Glutamatergic neuron (in vitro differentiated cells): ENCODE measurements at places on chromosomes 12 and 14. TPM values are rescaled to one million over a fixed set of nuclear protein-coding genes. Genes with fewer than 3 reads are reported as not detected.

GRCh38 chr12:58888131-58888783, 32.0 kb downstream of the LRIG3 start:
- H3K36me3 ChIP-seq: no peaks in the 10 kb centered on the region
- no peak for DNase-seq
- no peak overlapping the region for H3K27ac ChIP-seq
- H3K27me3 ChIP-seq: no peaks in the 10 kb centered on the region
- H3K4me1 ChIP-seq: no peaks in the 10 kb centered on the region
- H3K4me3 ChIP-seq: no peak overlapping the region

DNA sequence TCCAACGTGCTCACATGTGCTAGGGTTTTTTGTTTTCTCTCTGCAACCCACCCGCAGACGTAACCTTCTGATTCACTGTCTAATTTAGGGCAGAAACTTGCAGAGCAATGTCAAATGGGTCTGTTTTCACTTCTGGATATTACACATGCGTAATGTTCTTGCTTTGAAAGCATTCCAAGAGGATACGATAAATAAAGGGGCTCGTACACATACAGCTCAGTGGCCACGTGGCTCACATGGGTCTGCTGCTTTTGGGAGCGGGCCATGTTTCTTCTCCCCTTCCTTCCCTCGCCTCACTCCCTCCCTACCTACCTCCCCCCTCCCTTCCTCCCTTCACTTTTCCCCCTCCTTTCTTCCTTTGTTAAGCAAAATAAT, 23.4 kb downstream of the CACNA1C start:
- H3K4me3 ChIP-seq: no peak overlapping the region
- no peak overlapping the region for H3K27ac ChIP-seq
- no peak for DNase-seq
- H3K27me3 ChIP-seq: no peaks in the 10 kb centered on the region
- no peaks in the 10 kb centered on the region for H3K4me1 ChIP-seq

DNA sequence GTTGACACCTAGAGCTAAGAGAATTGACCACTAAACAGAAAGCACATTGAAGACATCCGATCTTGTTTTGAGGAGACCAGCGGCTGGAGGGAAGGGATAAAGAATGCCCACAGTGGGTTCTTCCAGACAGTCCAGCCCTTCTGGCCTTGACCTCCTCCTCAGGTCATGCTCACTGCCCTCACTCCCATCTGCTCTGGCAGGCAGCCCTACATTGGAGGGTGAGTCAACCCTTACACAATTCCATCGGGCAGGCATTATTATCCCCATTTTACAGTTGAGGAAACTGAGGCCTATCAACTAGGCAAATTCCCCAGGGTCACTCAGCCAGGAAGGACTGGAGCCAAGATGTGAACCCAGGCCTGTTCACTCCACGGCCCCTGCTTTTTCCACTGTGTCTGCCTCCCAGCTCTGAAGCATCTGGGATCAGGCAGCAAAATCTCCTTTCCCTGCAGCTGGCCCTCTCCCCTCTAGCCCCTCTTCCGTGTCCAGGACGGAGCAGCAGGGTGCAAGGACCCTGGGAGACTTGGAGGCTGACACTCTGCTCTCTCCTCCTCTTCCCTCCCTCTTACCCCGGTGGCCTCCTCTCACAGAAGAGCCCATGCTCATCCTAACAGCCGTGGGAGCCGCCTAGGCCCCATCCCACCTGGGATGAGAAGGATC, 5.3 kb downstream of the SCNN1A start:
- no peak overlapping the region for H3K4me3 ChIP-seq
- H3K27me3 ChIP-seq: peaks cover 10% of the 10 kb centered on the region
- peaks cover 8% of the 10 kb centered on the region for H3K4me1 ChIP-seq
- DNase-seq: no peak
- no peaks in the 10 kb centered on the region for H3K36me3 ChIP-seq

- no peaks in the 10 kb centered on the region for H3K27me3 ChIP-seq
- H3K36me3 ChIP-seq: no peaks in the 10 kb centered on the region
- no peak overlapping the region for H3K4me3 ChIP-seq
- no peak for DNase-seq
- H3K4me1 ChIP-seq: peaks cover 2% of the 10 kb centered on the region
These were observed 113.3 kb downstream of the LRRK2 start for GRCh38 chr12:40338071-40338470.

- H3K4me3 ChIP-seq: no peak overlapping the region
- DNase-seq: no peak
- no peaks in the 10 kb centered on the region for H3K27me3 ChIP-seq
- H3K27ac ChIP-seq: no peak overlapping the region
These were observed 12.7 kb downstream of the PPP1R36 start for GRCh38 chr14:64562436-64562835.

DNA sequence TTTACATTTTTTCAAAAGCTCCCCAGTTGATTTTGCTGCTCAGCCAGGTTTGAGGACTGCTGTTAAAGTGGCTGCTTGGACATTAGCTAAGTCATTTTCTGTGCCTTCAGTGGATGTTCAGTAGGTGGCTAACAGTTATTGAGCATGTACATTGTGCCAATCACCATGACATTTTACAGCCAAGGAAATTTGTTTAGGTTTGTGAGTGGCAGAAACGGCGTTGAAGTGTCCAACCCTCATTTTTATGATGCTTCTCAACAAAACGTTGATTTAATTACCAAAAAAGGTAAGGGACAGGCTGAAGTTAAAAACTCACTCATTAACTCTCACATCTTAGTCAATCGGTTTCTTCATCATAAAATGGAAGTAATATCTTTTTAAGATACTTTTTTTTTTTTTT, 37.0 kb upstream of the LRIG3 start:
- H3K27ac ChIP-seq: no peak overlapping the region
- H3K4me1 ChIP-seq: peaks cover 2% of the 10 kb centered on the region
- no peak for DNase-seq
- no peaks in the 10 kb centered on the region for H3K36me3 ChIP-seq

Gene SOCS2
- total RNA-seq: 36.6 TPM

GRCh38 chr12:121325922-121326396, 26.3 kb downstream of the ANAPC5 start:
- no peaks in the 10 kb centered on the region for H3K36me3 ChIP-seq
- H3K27me3 ChIP-seq: no peaks in the 10 kb centered on the region
- no peak for DNase-seq
- H3K4me3 ChIP-seq: no peak overlapping the region

DNA sequence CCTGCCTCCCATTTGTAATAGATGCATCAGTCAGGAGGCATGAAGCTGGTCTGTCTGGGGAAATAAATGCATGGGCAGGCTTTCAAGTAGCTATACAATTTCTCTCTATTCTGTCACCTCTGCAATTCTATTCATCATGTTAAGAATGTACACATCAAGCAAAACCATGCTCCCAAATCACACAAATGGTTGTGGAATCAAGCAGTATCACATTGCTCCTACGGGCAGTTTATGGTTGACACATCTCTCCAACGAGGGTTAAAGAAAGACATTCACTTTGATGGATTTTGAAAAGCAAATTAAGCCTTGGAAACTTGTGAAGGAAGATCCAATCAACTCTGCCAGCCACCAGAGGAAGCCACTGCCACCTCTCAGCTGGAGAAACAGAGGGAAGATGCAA, 1277.4 kb upstream of the TMEM132C start:
- H3K27me3 ChIP-seq: no peaks in the 10 kb centered on the region
- H3K4me1 ChIP-seq: no peaks in the 10 kb centered on the region
- no peak for DNase-seq

GRCh38 chr12:110537605-110538409, 35.7 kb downstream of the RAD9B start:
- H3K4me3 ChIP-seq: no peak overlapping the region
- no peaks in the 10 kb centered on the region for H3K36me3 ChIP-seq

GRCh38 chr14:59359431-59360124, 105.6 kb downstream of the GPR135 start:
- H3K27me3 ChIP-seq: peaks cover 2% of the 10 kb centered on the region
- no peak overlapping the region for H3K4me3 ChIP-seq
- no peaks in the 10 kb centered on the region for H3K4me1 ChIP-seq
- H3K27ac ChIP-seq: no peak overlapping the region
- H3K36me3 ChIP-seq: peaks cover 7% of the 10 kb centered on the region

DNA sequence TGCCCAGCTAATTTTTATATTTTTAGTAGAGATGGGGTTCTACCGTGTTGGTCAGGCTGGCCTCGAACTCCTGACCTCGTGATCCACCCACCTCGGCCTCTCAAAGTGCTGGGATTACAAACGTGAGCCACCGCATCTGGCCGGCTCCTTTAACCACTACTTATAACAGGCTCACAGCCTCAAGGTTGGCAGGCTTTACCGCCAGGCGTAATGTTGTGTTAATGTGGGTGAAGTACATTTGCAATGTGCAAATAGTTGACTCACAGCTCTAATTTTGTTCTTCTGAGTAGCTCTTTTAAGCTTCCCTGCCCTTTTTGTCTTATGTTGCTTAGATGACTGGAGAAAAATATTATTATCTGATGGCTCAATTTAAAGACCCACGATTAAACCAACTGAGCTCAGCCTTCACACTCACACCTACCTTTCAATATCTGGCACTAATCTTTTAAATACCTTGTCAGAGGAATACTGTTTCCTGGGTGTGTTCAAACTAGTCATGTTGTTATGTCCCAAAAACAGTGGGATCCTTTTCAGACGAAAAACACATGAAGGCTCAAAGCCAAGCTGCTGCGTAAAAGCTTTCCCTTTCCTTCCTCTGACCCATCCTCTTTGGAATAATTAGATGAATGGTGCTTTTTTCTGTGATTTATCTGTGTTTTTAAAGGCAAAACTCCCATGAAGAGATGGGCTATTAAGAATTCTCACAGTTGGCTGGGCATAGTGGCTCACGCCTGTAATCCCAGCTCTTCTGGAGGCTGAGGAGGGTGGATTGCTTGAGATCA, 57.2 kb upstream of the USP44 start:
- peaks cover 2% of the 10 kb centered on the region for H3K27me3 ChIP-seq
- H3K27ac ChIP-seq: no peak overlapping the region
- H3K4me3 ChIP-seq: no peak overlapping the region
- DNase-seq: no peak
- H3K36me3 ChIP-seq: no peaks in the 10 kb centered on the region
- H3K4me1 ChIP-seq: no peaks in the 10 kb centered on the region

DNA sequence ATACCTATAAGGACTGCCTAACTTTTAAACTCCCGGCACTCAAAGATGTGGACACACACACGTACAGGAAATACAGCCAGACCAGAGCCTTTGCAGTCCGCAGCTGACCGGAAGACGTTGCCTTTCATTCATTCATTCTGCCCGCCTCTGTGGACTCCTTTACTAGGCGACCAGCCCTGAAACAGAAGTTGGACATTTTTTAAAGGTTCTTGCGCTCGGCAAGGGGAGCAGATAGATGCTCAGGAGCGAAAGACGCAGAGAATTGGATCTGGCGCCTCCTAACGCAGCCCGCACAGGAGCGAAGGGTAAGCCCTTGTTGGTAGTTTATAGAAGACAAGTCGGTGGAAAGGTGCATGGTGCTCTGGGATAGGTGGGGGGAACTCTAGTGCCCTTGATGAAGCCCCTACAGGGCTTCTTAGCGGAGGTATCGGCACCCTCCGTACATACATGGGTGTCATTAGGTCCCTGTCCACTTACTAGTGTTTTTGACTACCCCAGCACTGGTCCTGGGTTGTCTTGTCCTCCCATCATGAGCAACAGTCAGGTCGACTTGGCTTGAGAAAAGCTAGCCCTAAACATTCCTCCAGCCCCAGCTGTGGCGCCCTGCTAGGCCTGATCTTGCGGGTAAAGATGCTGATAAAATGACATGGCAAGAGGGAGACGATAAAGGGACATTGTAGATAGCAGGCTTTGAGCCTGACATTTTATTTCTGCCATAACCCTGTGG, at the start of gene KDM2B:
Gene KDM2B, minus strand, starts transcription at position 65 of the 727 bp plus-strand sequence. CDS start 112 bp downstream, outside the sequence.
- peak within 1 kb of the TSS; percentile 82 for H3K27ac ChIP-seq
- peaks cover 3% of the 10 kb centered on the region for H3K27me3 ChIP-seq
- H3K4me1 ChIP-seq: peaks cover 21% of the 10 kb centered on the region
- DNase-seq: no peak

Gene KLRC2
- total RNA-seq: not detected

DNA sequence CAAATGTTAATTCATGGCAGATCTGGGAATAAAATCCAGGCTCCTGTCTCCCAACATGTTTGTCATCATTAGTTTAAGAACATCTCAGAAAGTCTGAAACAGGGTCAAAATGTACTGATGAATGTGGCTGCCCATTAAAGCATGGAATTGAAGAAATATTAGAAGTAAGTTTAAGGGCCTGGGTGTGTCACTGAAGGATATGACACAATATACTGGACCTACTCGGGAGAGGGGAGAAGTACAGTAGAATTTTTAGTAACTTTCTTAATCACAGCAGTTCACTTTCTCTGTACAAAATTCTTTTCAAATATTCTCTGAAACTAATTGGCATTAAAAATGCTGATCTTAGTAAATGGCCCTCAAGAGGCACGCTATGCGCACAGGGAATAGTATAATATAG, 185.5 kb downstream of the ETV6 start:
- no peak for DNase-seq
- no peaks in the 10 kb centered on the region for H3K36me3 ChIP-seq
- no peak overlapping the region for H3K27ac ChIP-seq
- no peak overlapping the region for H3K4me3 ChIP-seq
- no peaks in the 10 kb centered on the region for H3K4me1 ChIP-seq
- H3K27me3 ChIP-seq: no peaks in the 10 kb centered on the region

DNA sequence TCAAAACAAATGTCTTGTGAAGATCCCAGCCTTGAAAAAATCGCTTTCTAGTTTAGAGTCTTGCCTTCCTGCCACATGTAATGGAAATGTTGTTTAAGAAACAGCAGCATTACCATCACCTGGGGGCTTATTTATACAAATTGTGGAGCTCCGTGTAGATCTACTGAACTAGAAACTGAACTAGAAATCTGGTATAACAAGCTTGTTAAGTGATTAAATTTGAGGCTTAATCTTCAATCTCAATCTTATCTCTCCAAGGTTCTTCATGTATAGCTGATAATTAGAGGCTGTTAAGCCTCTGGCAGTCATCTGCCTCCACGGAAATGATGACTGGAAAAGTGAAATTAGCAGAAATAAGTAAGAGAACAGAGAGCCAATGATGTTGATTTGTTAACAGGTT, 92.0 kb upstream of the FGD4 start:
- H3K4me1 ChIP-seq: peaks cover 26% of the 10 kb centered on the region
- H3K36me3 ChIP-seq: peaks cover 15% of the 10 kb centered on the region
- no peak overlapping the region for H3K4me3 ChIP-seq

DNA sequence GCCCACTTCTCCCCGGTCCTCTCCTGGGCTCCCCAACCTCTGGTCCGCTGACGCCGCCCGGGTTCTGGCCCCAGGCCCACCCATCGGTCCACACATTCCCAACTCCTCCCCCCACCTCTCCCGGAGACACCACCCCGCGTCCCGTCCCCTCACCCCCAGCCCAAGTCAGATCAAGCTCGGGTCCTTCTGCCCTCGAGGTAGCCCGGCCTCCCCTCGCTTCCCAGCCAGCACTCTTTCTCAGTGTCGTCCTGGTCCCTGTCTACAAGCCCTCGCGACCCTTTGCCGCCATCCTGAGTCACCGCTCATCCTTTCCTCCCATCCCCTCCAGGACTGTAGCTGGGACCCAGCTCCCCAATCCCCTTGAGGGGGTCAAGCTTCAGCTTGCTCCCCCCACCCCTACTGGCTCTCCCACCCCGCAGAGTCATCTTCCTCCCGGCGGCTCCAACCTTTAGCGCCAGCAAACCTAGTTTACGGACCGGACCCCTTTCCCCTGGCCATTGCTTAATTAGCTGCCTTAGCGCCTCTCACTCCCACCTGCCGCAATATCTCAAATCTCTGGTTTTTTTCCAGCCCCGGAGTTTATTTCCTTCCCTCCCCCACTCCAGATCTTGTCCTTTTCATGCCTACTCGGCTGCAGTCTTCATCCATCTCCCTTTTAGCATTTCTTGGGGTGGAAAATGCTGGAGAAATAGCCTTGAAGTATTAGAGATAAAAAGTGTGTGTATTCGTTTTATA, 1.1 kb downstream of the PPP4R4 start:
- H3K36me3 ChIP-seq: no peaks in the 10 kb centered on the region
- peak overlapping the region; percentile 63 for H3K27ac ChIP-seq
- H3K27me3 ChIP-seq: peaks cover 9% of the 10 kb centered on the region
- peaks cover 16% of the 10 kb centered on the region for H3K4me1 ChIP-seq
- peak overlapping the region; percentile 85 for H3K4me3 ChIP-seq

Gene AKAP3
- 3.3 TPM for total RNA-seq
